ENCODE measurements at places on chromosomes 16 and 17.

DNA sequence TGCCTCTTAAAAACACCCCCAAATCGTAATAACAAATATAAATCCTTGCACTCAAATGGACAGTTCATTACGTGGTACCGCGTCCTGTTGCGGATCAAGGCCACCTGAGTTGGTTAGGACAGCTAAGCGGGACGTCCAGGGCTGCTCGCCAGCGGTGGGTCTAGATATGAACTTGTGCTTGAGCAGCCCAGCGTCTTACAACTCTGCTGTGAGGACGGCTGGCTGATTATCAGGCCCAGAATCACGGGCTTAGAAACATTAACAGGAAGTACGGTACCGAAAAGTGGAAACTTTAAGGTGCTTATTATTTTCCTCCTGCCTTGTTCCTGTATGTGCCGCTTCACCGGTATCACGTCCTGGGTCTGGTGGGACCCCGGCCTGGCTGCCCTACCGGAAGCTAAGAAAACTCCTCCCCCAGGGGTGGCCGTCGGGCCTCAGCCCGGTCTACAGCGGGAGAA, 832 bp upstream of the SRRM2 start:
- no peak for DNase-seq

- DNase-seq, result no peak
Observed at GRCh38 chr17:82788206-82789001, 36.5 kb downstream of the TBCD start.

DNA sequence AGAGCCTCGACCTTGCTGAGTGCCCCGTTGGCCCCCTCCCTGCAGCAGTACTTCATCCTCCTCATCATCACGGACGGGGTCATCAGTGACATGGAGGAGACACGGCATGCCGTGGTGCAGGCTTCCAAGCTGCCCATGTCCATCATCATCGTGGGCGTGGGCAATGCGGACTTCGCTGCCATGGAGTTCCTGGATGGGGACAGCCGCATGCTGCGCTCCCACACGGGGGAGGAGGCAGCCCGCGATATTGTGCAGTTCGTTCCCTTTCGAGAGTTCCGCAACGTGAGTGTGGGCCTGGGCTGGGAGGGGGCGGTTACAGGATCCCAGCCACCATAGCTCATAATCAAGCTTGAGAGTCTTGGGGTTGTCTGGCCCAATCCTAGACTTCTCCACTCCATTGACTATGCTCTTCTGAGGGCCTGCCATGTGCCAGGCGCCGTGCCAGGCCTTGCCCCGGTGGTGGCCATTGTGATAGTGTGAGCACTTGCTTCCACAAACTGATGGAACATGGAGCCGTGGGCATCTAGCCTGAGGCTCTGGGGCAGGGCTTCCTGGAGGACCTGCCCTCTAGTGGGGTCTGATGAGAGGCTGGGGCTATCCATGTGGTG, 39.7 kb downstream of the PSME3IP1 start:
- DNase-seq, result no peak

- DNase-seq, result no peak
Observed at GRCh38 chr17:31869797-31870568, 10.9 kb upstream of the COPRS start.

- no peak for DNase-seq
Observed at GRCh38 chr17:50620237-50620636, 14.4 kb upstream of the ABCC3 start.

DNA sequence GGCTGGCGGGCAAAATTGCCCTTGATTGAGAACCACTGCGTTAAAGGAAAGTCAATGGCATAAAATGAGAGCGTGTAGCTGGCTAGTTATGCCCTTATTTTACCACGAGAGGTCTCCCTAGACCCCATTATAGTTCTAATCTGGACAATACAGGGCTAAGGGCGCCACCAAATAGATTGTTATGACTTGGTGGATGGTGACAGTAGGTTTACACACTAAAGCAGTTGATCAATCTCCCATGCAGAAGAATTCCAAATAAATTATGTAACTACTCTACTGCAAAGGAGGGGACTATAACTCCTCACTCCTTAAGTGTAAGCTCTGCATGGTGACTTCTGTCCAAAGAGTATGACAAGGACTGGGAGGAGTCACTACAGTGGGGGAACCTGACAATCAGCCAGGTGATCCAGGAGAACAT, 20.4 kb upstream of the YPEL2 start:
- no peak for DNase-seq

GRCh38 chr16:2883458-2883908, 468 bp downstream of the FLYWCH2 start:
- no peak for DNase-seq

GRCh38 chr17:77793146-77793970, 165.1 kb upstream of the TNRC6C start:
- no peak for DNase-seq

- no peak for DNase-seq
Observed at GRCh38 chr16:11056090-11056992, 112.0 kb downstream of the CLEC16A start.

- no peak for DNase-seq
Observed at GRCh38 chr17:1362065-1362848, 37.8 kb downstream of the YWHAE start.

GRCh38 chr16:85072076-85072860, 40.0 kb downstream of the CIBAR2 start:
- DNase-seq, result no peak
